Cerebellar nuclear complex (tissue), 1 donor: ENCODE measurements at places on chromosomes 6 and 20.

DNA sequence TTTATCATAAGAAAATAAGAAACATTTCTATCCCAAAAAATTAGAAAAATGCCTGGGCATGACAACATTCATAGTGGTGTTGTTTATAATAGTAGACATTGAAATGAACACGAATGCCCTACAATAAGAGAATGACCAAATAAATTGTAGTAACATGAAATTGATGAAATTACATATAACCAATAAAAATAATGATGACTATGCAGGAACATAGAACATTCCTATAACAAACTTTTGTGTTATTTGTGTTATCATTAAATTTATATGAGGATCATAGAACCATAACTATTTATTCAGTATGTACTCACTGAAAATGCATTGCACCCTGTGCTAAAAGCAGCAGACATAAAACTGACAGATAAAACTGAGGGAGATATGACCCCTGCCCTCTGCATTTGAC lies 399.7 kb downstream of the CBLN4 start:
- DNase-seq = no peak

- no peak for DNase-seq
Observed at GRCh38 chr6:39951191-39951590, 16.9 kb upstream of the MOCS1 start.

GRCh38 chr6:35203680-35204079 lies 10.1 kb upstream of the SCUBE3 start:
- no peak for DNase-seq

DNA sequence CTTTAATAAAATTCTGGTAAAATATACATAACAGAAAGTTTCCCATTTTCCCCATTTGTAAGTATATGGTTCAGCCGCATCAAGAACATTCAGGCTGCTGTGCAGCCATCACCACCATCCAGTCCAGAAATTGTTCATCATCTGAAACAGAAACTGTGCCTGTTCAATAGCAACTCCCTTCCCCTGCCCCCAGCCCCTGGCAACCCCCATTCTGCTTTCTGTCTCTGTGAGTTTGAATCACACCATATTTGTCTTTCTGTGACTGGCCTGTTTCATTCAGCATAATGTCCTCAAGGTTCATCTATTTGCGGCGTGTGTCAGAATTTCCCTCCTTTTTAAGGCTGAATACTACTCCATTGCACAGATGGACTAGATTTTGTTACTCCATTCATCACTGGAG lies 19.1 kb downstream of the VSTM2L start:
- no peak for DNase-seq

GRCh38 chr6:145883263-145883662 lies 68.7 kb upstream of the FBXO30 start:
- no peak for DNase-seq

DNA sequence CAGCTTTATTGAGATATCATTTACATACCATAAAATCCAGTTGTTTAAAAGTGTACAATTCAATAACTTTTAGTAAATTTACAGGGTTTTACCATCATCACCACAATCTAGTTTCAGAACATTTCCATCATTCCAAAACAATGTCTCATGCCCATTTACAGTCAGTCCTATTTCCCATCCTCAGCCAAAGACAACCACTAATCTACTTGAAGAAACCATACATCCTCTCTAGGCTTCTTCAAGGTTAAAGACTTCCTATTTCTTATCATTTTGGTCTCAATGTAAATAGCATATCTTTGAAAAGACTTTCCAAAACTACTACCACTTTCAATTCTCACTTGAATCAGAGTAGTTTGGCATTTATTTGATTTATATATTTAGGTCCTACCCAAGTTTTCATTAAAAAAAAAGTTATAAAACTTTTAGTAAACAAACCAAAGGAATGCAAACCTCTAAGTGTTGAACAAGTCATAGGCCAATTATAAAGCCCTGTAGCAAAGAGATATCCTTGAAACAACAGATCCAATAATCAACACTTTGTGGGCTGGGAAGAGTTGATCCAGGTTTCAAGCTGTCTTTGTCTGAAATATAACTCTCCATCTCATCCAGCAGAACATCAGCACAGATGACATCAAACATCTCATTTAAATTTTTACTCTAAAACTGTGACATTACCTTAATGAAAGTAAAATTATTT lies 211.3 kb upstream of the RUNX2 start:
- DNase-seq = no peak
